H54 (cell line): ENCODE measurements at places on chromosomes 4 and X.

GRCh38 chr4:119629142-119629471 lies 503 bp upstream of the PDE5A start:
- DNase-seq, result no peak

DNA sequence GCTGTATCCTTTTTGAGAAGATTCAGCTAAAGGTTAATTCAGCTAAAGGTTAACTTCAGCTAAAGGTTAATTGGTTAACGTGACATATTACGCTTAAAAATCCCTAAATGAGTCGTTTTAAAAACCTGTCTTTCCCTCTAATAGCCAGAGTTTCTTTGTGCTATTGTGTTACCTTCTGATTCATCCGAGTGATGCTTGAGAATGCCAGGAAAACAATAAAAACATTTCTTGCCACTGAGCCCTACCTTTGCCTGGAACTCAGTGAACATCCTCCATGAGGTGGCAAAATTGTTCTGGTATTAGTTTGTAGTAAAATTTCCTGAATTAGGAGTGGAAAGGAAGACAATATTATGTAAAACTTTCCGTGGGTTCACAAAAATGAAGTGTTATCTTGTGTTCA lies 13.7 kb upstream of the TMPRSS11E start:
- no peak for DNase-seq

DNA sequence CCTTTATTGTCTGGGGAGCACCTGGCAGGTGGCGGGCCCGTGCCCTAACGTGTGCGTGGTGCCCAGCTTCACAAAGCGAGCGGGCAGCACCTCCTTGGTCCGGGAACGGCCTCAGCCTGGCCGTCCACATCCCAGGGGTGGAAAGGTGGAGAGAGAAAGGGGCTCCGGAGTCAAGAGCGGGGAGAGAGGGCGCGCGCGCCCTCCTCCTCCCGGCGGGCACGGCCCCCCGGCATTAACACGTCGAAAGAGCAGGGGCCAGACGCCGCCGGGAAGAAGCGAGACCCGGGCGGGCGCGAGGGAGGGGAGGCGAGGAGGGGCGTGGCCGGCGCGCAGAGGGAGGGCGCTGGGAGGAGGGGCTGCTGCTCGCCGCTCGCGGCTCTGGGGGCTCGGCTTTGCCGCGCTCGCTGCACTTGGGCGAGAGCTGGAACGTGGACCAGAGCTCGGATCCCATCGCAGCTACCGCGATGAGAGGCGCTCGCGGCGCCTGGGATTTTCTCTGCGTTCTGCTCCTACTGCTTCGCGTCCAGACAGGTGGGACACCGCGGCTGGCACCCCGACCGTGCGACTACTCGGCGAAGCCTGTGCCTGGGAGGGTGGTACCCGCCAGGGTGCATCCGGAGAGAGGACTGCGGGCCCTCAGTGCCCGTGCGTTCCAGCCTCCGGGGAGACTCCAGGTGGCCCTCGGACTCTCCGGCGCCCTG lies at the start of gene KIT:
KIT (plus strand) TSS at position 407 of the 701 bp plus-strand sequence; CDS start at position 465, 58 bp downstream.
- peak; percentile 38 for DNase-seq

GRCh38 chr4:90130076-90130475 lies 2.9 kb downstream of the CCSER1 start:
- DNase-seq, result no peak

- no peak for DNase-seq
These were observed 1.4 kb downstream of the CXCR3 start for GRCh38 chrX:71616672-71617529.

GRCh38 chrX:78522601-78523000 lies 136.5 kb downstream of the RTL3 start:
- DNase-seq, result no peak

DNA sequence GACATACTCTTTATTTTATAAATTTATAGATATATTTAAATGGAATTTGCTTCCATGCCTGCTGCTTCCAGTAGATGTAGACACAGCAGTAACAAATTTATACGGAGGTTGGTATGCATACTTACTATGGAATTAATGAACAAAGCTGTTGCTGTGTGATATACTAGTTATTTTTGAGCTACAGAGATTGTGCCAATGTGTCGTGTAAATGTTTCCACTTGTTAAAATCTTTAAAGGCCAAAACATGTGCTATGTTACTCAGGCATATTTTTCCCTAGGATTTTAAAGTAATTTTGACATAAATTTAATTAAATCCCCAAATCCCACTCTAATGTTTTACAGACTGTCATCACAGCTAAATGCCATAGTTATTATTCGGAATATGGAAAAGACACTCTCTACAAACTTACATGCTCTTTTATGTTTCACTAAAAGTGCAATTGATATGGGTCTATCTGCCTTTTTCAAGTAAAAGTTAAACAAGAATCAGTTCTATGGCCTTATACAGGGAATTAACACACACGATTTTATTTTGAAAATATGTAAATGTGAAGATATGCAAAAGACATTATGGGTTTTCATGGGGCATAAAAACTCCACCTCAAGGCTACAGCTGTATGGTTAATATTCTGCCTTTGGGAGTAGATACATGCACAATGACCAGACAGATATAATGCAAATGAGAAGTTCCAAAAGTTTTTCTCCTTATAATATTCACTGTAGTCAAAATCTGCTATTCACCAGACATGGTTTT lies 256.8 kb downstream of the FSTL5 start:
- DNase-seq, result no peak

DNA sequence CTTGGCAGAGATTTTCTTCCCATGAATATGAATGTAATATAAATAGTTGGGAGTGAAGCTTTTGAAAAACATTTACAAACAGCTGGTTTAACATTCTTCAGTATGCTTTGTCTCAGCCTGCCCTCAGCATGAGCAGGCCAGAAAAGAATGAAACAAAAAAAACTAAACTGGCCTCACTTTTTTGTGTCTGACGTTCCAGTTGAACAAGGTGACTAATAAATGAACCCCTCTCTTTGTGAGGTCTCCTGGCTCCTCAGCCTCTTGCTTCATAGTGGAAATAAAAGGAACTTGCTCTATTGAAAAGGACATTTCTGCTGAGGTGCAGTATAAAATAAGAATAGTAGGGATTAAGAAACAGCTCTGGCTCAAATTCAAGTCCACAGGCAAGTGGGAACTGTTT lies 9.4 kb downstream of the CHST7 start:
- no peak for DNase-seq

DNA sequence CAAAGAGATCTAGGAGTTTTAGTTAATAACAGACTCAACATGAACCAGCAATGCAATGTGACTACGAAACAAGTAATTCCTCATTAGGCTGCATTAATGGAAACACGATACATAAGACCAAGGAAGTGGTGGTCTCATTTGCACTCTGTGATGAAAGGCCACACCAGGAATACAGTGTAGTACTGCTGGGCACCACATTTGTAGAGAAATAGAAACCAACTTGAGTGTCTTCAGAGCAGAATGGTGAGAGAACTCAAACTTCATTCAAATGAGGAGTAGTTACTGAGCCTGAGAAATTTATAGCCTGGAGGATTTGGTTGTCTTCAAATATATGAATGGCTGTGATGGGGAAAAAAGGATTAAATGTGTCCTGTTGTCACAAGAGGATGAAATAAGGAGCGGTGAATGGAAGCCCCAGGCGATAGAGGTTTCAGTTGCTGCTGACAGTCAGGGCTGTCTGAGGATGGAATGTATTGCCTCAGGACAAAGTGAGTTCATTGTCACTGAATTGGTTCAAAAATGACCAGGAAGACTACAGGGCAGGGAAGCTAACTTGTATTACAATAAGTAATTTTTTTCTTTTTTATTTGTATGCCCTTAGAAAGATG lies 50.9 kb downstream of the NFKB1 start:
- no peak for DNase-seq

- no peak for DNase-seq
These were observed 91.4 kb downstream of the BCOR start for GRCh38 chrX:40006106-40007017.

- peak; percentile 17 for DNase-seq
These were observed 1.6 kb upstream of the LIN54 start for GRCh38 chr4:83012200-83012686.

DNA sequence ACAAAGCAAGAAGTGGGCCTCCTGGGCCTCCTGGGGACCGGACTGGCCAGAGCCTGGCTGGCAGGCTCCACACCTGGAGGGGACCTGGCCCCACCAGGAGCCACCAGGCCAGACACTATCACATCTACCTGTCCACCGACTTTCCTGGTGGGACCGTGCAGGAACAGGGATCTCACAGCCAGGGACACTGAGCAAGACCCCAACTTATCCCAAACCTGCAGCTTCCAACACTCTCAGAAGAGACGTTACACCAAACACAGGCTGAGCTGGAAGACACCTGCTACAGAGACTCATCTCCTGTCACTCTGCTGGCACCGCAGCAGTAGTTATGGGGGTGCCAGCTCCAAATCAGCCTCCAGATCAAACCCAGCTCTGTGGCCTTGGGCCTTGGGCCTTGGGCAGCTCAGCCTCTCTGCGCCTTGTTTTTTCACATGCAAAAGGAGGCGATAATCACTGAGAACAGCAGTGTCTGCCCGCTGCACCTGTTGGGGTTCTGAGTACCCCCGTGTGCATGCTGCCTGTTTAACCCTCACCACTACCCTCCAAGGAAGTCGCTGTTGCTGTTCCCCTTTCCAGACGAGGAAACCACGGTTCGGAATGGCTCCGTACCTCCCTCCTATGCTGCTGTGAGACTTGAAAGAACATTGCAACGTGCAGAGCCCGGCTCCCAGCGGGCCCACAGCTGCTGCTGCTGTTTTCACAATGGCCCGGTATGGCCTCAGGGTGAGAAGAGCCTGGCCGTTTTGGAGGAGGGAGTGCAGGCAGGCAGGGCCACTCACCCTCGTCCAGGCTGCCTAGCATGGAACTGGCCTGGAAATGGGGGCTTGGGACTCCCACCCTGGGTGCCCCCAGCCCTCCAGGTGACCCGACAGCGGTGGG lies 69.6 kb downstream of the ADRA2C start:
- no peak for DNase-seq

DNA sequence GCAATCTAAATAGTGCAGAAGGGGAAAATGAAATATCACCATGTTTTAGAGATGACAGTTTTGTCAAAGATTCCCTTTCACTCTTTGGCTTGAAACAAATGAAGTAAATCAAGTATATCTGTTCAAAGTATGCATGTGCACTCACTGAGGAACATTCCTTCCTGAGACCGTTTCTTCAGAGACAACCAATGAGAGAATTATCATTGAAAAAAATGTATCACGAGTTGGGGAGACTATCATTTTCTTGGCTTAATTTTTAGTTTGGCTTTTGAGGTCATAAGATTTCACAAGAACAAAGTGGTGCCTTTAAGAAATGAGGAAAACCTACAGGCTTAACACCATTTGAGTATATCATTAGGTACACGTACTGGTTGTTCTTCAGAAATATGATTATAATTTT lies 56.3 kb downstream of the PCDH7 start:
- no peak for DNase-seq

GRCh38 chr4:38151873-38152272 lies 191.7 kb downstream of the PTTG2 start:
- DNase-seq, result no peak
